ENCODE measurements at places on chromosomes 1 and 21. TPM values are rescaled to one million over a fixed set of nuclear protein-coding genes. Genes with fewer than 3 reads are reported as not detected.
A peak's percentile ranks its signal among the peaks of the same experiment; 100 is the strongest.

DNA sequence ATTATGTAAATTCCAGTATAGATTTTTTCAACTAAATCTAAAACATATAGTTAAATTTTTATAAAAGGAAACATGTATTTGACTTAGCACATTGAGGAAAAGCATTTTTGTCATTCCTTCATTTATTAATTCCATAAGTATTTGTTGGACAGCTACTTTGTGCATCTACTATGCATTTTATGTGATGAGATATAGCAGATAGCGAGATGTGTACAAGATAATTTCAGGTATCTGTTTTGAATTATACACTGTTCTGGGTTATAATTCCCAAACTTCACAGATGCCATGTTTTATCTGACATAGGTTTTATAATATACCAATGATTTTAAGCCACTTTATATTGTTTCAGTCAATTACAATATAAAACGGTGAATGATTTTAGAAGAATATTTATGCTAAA, 398.7 kb downstream of the USH2A start:
- DNase-seq = no peak

GRCh38 chr1:39898648-39899603, 2.8 kb downstream of the MYCL start:
- DNase-seq = peak; percentile 82

DNA sequence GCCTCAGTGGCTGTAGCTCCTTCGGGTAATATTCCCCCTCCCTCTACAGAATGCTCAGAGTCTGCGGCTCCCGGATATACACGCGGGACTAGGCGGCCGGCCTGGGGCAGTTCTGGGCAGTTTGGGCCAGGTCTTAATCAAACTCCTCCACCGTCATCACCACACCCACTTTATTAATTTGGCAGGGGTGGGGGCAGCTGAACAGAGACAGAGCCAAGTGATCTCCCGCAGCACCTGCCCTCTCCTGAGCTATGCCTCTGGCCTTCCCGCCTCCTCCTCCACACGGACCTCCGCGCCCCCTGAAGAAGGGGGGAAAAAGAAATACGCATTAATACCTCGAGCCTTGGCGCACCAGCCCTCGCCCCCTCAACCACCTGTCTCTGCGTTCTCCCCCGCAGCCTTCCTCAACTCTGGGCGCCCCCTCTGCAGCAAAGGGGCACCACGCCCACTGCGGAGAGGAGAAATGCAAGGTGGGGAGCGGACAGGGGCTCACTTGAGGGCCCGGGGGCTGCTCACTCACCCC, 42.6 kb downstream of the CD34 start:
- DNase-seq = no peak

The ETNK2 gene
- 15.5 TPM for polyA plus RNA-seq

GRCh38 chr1:95171270-95172245, 54.4 kb downstream of the TLCD4 start:
- no peak for DNase-seq

DNA sequence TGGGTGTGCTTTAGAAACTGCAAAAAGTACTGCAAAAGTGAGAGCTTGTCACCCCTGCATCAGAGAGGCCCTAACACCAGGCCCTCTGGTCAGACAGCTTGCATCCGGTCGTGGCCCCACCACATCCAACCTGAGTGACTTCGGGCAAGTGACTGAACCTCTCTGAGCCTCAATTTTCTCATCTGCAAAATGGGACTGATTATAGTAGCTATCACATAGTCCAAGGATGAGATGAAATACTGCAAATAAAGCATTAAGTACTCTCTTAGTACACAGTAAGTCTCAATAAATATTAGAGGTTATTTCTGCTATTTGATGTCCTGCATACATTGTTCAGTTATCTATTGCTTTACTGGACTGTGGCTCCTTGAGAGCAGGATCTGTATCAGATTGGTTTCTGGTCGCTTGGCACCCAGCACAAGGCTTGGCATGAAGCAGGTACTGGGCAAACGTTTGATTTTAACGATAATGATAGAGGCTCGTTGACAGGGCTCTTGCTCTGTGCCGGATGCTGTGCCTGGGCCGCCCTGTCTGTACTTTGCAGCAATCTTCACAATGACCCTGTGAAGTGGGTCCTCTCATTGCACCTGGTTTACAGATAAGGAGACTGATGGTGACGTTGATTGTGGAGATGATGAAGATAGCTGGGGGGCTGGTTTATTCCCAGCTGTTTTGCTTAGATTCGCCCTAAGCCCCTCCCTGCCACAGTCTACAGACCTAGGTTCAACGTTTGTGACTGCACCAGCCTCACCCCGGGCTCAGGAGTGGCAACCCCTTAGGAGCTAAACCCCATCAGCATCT, 43.6 kb downstream of the RAP1GAP start:
- DNase-seq = no peak

GRCh38 chr1:25653558-25653957, 37.0 kb downstream of the MAN1C1 start:
- no peak for DNase-seq

The S100A3 gene
- polyA plus RNA-seq = 3.6 TPM

- no peak for DNase-seq
These were observed 15.8 kb upstream of the CAMK1G start for GRCh38 chr1:209567698-209568175.

GRCh38 chr1:49104575-49104974, 327.9 kb upstream of the BEND5 start:
- no peak for DNase-seq

The GBP4 gene
- polyA plus RNA-seq = not detected

The PAQR6 gene
- polyA plus RNA-seq = 2.0 TPM

DNA sequence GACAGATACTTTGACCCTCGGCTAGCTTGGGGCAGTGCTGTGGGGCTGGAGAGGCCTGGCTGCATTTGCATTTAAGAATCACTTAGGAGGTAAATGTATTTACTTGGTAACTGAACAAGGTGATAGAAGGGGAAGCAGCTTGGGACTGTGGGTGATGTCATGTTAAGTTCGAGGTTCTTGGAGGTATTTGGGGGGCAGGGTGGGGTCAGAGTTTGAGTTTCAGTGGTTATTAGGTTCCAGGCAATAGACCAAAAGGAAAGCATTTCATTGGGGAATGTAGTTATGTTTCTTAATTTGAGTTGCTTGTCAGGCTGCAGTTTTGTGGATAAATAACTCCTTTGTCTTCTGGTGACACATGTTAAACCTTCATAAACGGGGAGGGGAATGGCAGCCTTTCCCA, 2.4 kb upstream of the FAM78B start:
- DNase-seq = no peak

- DNase-seq = no peak
These were observed 116.9 kb upstream of the COA6 start for GRCh38 chr1:234256359-234256758.

DNA sequence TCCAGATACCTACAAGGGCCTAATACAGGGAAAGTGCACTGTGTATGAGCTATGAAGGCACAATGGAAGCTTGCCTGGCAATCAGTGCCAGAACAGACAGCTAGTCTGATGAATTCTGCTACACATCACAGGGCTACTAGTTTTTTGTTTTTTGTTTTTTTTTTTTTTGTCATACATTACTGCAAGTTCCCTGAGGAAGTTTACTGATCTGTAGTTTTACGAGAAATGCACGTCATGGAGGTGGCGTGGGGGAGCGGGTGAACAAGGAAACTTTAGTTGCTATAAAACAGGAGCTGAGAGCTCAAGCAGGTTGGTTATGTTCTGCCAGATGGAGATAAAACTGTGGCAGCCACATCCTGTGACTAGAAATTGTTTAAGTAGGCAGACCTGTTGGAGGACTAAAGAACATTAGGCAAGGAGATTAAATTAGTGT, 17.7 kb downstream of the PTPRC start:
- no peak for DNase-seq

GRCh38 chr1:50542362-50542761, 119.1 kb upstream of the DMRTA2 start:
- no peak for DNase-seq

DNA sequence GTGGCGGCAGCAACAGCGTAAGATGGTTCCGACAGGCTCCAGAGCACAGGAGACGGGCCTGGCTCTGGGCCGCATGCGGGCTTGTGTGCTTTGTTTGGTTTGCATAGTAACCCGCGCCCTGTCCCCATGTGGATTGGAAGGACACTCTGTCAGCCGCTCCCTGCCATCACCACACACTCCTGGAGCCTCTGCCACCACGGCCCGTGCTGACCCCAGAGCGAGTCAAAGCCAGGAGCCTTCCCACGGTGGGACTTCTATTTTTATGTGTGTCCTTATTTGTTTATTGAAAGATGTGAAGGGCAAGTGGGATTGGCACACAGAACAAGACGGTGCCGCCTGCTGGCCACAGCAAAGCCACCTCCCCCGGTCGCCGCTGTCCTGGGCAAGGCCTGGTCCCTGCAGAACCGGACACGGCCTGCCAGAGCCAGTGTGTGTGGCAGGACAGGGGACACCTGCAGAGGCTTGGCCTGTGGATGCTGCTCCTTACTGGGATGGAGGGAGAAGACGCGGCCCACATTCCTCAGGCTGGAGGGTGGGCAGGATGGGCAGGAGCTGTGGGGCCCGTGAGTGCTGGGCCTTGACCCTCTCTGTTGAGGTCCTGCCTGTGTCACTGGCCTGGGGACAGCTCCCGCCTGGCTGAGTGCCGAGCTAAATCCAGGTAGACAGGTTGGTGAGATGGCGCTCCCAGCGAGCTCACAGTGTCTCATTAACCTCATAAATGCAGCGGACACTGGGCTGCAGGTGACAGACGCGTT, 64.4 kb downstream of the AGPAT3 start:
- DNase-seq = no peak

- DNase-seq = no peak
These were observed 55.1 kb upstream of the EFHD2 start for GRCh38 chr1:15354580-15354965.

DNA sequence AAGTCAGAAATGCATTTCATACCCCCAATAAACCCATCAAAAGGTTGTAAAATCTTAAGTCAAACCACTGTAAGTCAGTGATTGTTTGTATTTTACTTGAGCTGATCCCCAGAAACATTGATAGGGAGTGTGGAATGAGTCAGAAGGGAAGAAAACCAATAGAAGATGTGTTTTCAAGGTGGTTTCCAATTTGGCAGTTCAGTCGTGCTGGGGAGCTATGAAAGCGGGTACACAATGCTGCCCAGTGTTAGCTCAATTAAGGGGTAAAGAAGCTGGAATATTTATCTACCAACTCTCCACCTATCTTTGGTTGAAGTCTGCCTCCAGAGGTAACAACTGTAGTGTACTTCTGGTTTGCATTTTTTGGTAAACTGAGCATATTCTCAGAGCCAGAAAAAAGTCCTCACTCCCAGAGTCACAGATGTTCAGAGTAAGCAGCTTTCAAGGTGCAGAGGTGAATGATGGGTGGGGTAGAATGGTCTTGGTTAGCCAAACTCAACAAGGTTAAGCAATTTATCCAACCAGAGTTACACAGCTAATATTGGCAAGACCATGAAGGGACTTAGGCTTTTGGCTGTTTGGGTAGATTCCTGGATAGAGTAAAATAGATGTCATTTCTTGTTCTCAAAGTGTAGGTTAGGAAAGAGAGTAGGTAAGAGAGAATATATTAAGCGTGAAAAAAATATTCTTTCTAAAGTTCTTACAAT, 202.9 kb upstream of the ADGRL2 start:
- no peak for DNase-seq

DNA sequence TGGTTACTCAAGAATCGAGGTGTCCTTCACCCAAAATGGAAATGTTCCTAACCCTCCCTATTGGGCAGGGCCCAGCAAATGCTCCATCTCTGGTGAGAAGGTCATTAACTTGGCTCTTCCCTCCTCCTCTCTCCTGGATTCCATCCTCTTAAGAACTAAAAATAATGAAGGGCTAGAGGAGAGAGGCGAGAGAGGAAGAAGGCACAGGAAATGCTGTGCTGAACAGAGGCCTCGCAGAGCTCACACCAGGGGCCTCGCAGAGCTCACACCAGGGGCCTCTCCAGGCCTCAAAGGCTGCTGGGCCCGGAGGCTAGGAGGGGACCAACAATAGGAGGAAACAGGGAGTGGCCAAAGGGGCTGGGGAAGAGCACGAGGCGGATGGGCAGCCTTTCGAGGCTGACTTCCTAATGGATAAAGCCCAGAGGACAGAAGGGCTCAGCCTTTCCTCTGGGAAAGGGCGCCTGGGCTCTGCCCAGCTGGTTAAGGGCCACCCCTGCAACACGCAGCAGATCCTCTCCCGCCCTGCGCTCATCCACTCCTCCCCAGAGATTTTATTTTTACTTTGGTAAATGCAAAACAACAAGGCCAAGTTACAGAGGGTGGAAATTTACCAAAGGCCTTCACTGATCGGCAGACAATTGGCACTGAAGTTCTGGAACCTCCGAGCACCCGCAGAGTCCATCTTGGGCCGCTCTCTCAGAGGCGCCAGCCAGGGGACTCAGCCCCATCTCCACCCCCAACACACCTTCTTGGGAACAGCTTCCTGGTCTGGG, 78.5 kb downstream of the ITPKB start:
- no peak for DNase-seq

DNA sequence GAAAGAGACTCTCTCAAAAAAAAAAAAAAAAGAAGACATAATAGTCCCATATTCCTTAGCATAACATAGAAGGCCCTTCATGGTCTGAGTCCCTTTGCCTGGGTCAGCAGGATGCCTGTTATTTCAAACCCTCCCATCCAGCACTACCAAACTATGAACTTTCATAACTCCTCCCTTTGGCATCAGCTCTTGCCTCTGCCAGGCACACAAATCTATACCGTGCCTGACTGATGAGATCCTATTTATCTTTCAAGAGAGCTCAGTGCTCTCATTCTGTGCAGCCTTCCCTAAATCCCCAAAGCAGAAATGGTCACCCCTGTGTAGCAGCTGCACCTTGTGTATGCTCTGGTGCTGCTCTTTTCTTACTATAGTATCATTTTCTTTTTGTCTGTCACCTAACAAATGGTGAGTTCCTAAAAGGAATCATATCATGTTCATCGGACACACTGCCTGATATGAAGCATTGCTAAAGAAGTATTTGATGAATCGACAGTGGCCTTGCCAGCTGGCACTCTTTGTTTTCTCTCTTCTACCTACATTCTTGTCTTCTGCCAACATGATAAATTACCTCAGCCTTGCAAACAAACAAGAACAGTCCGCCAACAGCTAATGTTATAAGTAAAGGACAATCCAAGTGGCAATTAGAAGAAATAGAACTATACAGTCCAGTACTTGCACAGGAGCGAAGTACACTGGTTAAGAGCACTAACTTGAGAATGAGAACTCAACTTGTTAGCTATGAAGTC, 29.9 kb downstream of the FMO4 start:
- no peak for DNase-seq

DNA sequence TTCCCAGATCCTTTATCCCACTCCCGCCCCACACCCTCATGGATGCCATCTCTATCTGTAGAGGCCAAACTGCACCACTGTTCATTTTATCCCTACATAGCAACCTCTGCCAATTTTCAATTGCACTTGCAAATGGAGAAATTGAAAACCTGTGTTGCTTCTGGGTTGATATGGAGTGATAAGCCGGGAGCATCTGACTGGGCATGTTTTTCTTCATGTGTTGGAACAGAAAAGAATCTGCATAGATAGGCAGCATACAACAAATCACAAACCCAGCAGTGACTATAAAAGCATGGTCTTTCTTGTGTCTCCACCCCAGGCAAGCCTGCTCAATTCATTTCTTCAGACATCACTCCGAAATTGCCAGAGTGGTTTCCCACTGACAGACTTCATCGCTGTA, 608.8 kb upstream of the CAMK1G start:
- DNase-seq = no peak

GRCh38 chr1:53257454-53258081, 19.2 kb upstream of the MAGOH start:
- DNase-seq = no peak

The LAMC2 gene
- 0.03 TPM for polyA plus RNA-seq
